ENCODE measurements at places on chromosomes 16 and 17.

DNA sequence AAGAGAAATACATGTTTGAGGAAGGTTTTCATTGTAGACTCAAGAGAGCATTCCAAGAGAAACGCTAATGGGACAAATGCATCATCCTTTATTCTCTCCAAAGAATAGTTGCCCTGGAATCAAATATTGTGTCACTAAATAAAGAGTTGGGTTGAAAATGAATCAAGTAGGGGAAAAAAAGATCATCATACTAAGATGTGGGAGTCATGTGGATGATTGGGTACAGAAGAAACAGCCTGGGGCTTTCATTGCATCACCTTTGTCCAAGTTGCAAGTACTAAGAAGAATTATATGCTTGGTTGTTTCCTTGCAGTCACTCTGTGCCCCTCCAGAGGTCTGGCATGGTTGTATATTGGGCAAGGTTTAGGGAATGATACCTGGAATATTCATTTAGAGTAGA, 658.9 kb downstream of the TOX3 start:
- no peak for DNase-seq

DNA sequence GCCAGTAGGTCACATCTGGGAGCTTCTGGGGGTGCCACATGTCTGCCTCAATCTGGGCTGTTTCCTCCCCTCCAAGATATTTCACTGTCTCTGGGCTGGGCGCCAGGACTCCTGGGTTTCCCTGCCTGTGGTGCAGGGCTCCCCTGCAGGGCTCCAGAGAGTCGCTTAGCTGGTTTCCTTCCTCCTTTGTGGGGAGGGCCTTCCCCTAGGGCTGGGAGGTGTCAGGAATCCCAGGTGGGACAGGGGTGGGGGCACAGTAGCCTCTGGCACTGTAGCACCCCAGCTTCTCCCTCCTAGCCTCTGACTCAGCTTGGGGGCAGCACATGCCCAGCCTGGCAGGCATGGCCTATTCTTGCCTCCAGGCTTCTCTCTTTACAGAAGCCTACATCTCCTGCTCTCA, 2.6 kb downstream of the RARA start:
- DNase-seq, result peak; percentile 37

GRCh38 chr16:57380671-57381462, 8.6 kb downstream of the CX3CL1 start:
- no peak for DNase-seq

DNA sequence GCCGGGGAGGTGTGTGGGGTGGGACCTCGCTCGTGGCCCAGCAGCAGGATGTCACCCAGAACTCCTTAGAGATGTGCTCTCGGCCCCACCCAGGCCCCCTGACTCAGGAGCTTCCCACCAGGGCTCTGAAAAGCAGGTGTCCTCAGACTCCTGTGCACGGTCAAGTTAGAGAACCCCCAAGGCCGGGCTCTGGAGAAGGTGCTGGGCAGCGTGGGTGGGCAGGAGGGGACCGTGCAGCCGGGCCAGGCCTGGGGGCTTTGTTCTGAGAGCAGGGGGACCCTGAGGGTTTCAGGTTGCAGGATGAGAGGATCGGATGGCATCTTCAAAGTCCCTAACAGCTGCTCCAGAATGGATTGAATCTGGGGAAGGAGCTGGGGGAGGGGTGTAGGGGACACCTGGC, 164.4 kb upstream of the CIBAR2 start:
- DNase-seq, result no peak

- no peak for DNase-seq
Observed at GRCh38 chr17:73090396-73091202, 1.9 kb downstream of the SLC39A11 start.

Measured in GDM1 (cell line).